ENCODE measurements at places on chromosomes 7 and 10.

DNA sequence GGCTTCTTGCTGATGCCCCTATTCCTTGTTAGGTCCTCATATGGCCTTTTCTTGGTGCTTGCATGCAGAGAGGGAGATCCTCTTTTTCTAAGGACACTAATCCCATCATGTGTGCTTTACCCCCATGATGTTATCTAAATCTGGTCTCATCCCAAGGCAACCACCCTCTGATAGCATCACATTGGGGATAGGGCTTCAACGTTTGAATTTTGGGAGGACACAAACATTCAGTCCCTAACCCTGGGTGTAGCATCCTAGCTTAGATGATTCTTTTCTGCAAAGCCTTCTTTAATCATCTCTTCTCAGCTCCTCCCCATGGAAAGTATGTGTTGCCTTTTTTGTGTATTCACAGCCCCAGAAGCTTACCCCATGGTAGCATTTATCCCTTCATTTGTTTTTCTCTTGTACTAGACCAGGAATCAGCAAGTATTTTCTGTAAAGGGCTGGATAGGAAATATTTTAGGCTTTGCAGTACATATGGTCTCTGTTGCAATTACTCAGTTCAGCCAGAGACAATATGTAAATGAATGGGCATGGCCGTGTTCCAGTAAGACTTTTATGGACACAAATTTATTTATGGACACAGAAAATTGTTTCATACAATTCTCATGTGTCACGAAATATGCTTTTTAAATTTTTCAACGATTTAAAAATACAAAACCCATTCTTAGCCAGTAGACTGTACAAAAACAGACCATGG is 101.5 kb upstream of the CSTF2T start:
- DNase-seq, result no peak

DNA sequence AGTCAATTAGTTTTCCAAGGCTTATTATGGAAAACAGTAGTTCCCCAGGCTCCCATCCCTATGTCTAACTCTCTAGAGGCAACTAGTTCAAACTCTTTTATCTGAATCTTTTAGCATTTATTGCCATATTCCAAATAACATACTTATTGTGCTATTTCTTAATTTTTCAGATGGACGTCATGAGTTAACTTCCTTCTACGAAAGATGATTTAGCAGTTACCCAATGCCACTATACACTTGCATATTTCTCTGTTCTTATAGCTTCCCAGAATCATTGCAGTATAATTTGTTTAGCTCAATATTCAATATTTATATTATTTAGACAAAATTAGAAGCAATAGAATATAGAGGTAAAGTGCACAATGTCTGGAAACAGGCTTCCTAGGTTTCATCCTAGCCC is 52.8 kb downstream of the REEP3 start:
- no peak for DNase-seq

DNA sequence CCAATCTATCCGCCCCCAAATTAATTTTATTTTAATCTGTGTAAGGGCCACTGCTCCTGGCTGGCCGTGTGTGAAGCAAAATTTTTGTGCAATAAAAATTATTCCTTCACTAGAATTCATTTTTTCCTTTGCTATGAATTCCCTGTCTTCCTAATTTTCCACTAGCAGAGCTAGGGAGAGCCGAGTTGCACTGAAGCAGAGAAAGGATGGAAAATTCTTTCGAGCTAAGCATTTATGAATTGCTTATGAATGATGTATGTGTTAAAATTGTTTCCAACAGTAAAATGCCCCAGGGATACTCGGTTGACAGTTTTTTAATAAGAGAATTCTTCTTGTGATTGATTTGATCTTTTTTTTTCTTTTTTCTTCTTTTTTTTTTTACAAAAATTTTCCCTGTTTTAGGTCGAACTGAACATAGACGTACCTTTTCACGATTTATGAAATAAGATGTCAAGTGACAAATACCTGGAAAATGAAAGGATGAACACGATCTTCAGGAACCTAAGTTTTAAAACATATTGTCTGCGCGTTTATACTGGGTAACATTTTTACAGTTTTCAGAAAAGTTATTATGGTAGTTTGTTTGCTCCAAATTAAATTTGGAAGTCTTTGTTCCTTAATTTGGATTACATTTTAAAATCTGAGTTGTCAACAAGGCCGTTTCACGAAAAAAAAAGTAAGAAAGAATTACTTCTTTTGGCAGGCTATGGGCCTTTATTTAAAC is 288.8 kb upstream of the NFE2L3 start:
- no peak for DNase-seq

DNA sequence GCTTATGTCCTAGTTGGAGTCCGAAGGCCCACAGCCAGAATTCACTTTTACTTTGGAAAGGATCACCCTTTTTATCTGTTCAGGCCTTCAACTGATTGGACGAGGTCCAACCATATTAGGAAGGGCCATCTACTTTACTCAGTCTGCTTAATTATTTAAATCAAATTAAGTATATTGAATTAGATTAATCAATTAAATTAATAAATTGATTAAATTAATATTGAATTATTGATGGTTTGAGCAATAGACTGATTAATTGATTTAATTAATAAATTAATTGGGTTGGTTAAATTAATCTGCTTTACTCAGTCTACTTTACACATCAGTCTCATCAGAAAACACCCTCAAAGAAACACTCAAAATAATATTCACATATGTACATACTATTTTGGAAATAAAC is 816.9 kb upstream of the POT1 start:
- DNase-seq, result no peak
